ENCODE measurements at places on chromosomes 4 and X.

GRCh38 chr4:107719207-107719921 is 670 bp downstream of the PAPSS1 start:
- DNase-seq, result no peak

- no peak for DNase-seq
Observed at GRCh38 chr4:67575232-67576058, 16.9 kb downstream of the STAP1 start.

- no peak for DNase-seq
Observed at GRCh38 chr4:171793723-171794122, 19.5 kb upstream of the GALNTL6 start.

DNA sequence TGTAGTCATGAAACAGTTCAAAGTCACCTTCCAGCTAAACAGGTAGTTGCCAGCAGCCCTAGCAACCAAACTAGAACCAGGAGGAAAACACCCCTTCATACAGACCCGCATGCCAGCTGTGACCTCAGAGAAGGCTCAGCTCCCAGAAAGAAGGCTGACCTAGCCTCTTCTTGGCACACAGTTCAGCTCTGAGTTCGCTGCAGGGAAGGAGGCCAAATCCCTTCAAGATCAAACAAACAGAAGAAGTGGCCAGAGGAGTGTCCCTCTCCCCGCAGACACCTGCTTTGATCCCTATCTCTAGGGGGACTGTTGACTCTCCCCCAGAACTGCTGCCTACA is 56.0 kb downstream of the HADH start:
- DNase-seq, result no peak

DNA sequence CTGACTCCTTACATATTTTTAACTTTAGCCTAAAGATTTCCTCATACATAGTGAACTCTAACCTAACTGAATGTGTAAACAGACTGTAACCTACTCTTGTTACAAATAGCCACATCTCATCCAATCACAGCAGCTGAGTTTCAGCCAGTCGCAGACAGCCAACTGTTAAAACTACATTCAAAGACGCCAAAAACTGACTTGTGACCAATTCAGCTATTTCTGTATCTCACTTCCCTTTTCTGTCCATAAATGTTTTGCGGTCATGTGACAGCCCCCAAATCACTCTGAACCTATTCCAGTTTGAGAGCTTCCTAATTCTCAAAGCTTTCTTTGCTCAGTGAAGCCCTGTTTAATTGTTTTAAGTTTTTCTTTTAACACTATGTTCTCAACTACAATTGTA is 2731.9 kb downstream of the ARAP2 start:
- DNase-seq, result no peak

GRCh38 chrX:135480076-135480475 is 40.4 kb upstream of the INTS6L start:
- DNase-seq, result no peak

- no peak for DNase-seq
Observed at GRCh38 chr4:13844740-13845139, 217.2 kb upstream of the BOD1L1 start.

- DNase-seq, result no peak
Observed at GRCh38 chr4:2069986-2070385, 10.9 kb downstream of the NAT8L start.

GRCh38 chr4:69445388-69445787 is 50.3 kb downstream of the UGT2B4 start:
- DNase-seq, result no peak

GRCh38 chrX:120999413-120999812 is 13.9 kb upstream of the CT47A1 start:
- no peak for DNase-seq

DNA sequence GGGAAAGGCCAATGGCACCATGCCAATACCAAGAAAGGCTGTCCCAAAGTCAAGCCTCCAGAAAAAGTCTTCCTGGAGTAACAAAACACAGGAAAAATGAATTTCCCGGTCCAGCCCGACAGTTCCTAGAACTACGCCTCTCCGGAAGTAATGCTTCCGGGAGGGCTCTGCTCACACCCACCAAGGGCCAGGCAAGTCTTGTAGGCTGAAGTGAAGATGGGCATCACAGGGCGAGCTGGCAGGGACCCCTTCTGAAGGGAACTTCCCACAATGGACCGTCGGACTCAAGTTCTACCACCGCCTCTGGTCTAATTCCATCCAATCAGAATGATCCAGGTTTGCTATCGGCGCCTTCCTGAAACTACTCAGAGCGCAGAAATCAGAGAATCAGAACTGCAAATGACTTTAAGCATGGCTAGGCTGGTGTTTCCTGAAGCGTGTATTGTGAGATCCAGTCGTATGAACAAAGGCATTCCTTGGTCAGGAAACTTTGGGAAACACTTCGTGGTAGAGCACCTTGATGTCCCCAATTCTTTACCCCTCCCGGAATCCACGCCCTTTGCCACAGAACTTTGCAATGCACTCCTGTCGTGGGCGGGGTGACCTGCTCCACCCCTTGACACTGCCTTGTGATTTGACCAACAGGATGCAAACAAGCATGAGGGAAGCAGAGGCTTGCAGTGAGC is 127.8 kb downstream of the BCOR start:
- no peak for DNase-seq

GRCh38 chrX:154443992-154444754 is at the start of gene FAM50A:
Gene FAM50A (plus strand): TSS chrX:154444141. CDS start chrX:154444236, 95 bp downstream.
- no peak for DNase-seq

- DNase-seq, result no peak
Observed at GRCh38 chr4:20615486-20616260, 84.6 kb upstream of the PACRGL start.

- DNase-seq, result no peak
Observed at GRCh38 chrX:107324493-107325310, 118.3 kb downstream of the DNAAF6 start.

DNA sequence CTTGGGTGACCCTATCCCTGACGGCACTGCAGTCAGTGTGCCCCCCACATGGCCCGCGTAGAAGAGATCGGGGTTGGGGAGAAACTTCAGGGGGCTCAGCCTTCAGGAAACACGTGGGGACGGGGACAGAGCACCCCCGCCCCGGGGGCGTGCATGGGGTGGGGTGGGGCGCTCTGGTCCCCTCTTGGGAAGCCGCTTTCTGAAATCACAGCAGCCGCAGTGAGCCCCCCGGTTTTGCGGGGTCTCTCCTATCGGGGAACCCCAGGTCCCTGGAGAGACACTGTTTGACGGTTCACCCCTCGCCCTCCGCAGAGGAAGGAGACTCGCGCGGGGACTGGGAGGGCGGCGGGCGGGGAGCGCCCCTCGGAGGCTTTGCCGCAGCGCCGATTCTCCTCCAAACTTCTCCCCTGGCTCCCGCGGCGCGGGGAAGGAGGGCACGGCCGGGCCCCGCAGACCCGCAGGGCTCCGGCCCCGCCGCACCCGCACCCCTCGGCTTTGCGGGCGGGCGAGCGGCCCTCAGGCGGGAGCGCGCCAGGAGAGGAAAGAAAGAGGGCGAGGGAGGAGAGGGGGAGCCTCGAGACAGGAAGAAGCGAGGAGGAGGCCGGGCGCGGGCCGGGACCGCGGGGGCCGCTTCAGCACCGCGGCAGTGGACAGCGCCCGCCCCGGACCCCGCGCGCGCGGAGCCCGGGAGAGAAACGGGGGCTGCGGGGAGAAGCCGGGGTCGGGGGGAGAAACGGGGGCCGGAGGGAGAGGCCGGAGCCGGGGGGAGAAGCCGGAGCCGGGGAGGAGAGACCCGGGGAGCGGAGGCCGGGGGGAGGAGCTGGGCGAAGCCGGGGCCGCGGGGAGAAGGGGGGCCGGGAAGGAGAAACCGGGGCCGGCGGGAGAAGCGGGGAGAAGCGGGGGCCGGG is 612 bp downstream of the CPLX1 start:
- no peak for DNase-seq

DNA sequence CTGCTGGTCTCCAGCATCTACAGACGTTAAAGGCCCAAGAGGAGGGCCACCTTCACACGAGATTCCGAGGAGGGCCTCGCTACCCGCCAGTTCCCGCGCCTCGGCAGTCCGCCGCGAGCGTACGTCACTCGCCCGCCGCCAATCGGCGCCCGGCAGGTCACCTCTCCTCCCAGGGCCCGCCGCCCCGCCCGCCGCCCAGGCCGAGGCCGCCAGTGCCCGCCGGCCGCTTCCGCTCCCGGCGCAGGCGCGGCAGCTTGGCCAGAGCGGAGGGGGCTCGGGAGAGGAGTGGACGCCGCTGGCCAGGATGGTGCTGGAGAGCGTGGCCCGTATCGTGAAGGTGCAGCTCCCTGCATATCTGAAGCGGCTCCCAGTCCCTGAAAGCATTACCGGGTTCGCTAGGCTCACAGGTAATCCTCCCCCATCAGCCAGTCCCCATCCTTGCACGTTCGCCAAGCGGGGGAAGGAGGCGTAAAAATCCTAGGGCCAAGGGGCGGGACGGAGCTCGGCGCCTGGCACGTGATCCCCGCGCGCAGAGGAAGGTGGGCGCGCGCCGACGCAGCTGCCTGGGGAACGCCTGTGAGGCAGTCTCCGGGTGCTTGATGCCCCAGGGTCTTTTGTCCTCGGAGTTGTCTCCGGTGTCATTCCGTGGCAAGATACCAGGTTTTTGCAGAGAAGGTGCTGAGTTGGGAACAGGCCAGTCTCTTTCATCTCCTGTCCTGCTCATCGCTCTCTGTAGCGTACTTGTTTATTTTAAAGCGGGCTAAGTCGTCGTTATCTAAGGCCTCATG is at the start of gene CISD2:
Gene CISD2, plus strand, starts transcription at position 212 of the 788 bp plus-strand sequence. Its CDS starts 93 bp downstream, at position 305.
- peak; percentile 47 for DNase-seq

- DNase-seq, result no peak
Observed at GRCh38 chr4:82360298-82361177, 13.3 kb downstream of the HNRNPD start.

- DNase-seq, result no peak
Observed at GRCh38 chrX:108494406-108495090, 54.9 kb downstream of the COL4A5 start.

DNA sequence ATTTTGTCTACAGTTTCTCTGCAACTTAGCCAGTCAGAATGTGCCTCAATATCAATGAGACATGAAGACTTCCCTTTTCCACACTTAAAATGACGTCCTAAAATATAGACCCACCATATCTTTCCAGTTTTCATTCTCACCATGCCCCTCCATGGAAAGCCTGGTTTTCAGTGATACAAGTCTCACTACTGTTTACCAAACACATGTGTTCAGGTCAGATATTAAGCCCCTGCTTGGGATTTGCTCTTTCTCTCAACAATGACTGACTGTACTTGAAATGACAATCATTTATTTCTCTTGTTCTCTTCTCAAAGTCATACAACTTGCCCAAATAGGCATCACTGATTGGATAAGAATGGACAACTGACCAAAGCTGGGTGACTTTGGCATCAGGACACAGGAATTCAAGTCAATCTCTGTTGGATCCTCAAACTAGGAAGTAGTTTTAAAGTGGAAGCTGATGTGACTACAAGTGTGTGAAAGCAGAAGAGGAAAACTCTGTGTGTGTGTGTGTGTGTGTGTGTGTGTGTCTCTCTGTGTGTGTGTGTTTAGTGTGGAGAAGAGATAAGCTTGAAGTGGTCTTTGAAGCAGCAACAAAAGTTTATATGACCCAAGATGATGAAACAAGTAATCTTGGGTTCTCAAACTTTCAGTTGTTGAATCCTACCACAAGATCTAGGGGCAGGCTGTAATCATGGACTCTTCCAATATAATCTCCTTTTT is 217.4 kb upstream of the FGF13 start:
- DNase-seq, result no peak

GRCh38 chr4:36285784-36286480 is 4.5 kb downstream of the DTHD1 start:
- no peak for DNase-seq

GRCh38 chr4:13580036-13580435 is 35.7 kb upstream of the NKX3-2 start:
- no peak for DNase-seq

DNA sequence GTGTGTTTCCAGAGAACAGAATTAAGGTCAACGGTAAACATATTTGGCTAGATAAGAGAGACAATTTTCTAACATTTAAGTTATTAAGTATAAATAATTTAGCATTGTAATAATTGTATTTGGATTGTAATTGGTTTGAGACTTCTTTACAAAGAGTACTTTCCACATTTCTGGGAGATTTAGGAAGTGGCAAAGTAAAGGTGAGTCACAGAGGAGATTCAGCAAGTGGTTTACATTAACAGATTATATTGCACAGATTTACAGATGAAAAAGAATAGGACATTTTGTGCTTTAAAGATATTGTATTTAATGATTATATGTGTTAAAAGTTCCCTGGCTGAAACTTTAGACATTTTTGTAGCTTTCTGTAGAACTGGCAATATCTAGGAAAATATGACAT is 584.4 kb upstream of the AADAT start:
- DNase-seq, result no peak

DNA sequence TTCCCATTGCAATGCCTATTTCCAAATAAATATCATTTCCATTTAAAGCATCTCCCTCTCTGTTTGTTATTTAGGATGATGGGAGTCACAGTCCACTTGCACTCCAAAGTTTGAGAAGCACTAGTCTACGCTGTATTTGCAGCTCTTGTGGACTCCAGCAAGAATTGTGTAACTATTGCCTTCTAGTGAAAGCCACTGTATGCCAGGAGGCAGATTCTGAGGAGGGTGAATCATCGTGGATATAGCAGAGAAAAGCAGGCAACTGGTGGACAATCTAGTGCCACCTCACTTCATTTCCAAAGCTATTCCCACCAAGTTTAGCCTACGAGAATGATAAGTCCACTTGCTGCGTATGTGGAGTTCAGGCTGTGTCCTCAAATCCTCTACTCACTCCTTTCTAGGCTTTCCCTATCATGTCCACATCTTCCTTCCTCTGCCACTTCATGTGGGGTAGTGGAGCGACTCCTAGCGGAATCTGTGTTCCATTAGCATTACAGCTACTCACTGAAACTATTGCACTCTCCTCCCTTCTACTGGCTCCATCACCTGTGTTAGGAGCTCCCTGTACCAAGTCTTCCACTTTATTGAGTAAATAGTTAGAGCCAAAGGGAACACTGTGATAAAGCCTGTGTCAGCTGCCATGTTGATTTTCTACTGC is 501.8 kb upstream of the GALNT7 start:
- DNase-seq, result no peak

DNA sequence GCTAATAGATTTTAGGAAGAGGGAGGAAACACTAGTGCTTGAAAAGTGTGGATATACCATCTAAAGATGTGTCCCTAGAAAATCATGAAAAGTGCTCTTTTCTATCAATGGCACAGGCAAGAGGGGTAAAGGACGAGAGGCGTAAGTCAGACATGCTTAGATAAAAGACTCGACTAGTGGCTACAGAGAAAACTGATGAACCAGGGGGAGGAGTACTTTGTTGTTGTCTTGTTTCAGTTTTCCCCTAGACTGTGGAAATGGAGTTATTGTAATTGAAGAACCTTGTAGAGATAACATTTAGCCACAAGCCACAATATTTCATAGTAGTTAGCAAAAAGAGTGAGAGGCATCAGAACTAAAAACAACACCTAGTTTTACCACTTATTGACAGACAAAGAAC is 21.4 kb downstream of the GALNTL6 start:
- no peak for DNase-seq

GRCh38 chrX:110015915-110016314 is 13.0 kb downstream of the TMEM164 start:
- no peak for DNase-seq

DNA sequence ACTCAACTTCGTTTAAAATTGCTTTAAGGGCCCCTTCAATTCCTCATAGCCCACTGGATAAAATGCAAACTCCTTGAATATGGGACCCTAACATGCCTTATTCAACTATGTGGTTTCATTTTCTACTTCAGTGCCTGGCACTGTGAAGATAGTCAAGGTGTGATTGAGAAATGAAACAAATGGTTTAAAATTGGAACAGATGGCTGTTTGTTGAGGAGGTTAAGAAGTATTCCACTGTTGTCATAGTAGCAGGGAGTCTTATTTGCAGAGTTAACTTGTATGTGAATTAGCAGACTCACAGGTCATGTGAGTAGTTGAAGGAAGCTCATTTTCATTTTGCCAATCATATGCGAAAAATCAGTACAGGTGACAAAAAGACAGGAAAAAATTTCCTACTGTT is 593.3 kb downstream of the KCTD8 start:
- no peak for DNase-seq

GRCh38 chrX:109268340-109268739 is 213.5 kb downstream of the GUCY2F start:
- no peak for DNase-seq
